HFF-Myc (cell line): ENCODE measurements at places on chromosomes 13 and 19.

DNA sequence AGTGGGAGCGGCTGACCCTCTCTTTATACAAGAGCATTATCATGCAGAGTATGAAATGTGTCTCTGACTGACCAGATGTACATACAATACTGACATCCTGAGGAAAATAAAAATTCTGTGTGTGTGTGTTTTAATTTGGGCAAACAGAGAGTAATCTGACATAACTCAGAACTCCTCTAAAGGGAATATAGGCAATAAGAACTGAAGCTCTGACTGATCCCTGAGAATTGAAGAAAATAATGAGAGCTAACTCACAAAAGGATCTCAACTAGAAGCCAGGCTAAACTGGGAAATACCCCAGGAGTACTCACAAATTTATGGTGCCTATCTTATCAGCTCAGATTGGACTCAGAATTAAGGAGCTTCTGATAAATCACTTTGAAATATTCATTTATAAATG is 539.9 kb downstream of the OLFM4 start:
- DNase-seq, result no peak

GRCh38 chr19:50893047-50893736 is 18.0 kb downstream of the KLK4 start:
- DNase-seq, result no peak

GRCh38 chr19:21688464-21688863 is 78.9 kb downstream of the ZNF100 start:
- DNase-seq, result no peak

DNA sequence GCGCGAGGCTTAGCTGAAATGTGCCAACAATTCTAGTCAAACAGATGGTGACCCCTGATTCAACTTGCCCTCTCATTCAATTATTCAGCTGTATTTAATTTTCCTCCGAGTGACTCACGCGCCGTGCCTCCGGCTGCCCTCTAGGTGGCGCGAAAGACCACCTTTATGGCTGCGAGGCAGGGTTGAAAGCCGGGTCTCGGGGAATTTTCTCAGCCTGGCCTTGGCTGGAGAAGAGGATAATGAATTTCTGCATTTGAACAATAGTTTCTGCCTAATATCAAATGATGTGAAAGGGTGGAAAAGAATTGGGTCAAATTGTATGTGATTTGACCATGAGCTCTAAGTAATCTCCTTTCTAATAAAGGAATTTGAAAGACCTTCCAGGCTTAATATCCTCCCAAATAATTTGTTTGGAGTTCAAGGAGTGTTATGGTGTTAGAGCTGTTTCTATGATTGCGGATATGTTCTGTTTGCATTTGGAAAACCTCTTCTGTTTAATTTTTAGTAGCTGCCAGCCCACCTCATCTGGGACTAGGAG is 310.9 kb downstream of the ZNF536 start:
- peak; percentile 77 for DNase-seq

DNA sequence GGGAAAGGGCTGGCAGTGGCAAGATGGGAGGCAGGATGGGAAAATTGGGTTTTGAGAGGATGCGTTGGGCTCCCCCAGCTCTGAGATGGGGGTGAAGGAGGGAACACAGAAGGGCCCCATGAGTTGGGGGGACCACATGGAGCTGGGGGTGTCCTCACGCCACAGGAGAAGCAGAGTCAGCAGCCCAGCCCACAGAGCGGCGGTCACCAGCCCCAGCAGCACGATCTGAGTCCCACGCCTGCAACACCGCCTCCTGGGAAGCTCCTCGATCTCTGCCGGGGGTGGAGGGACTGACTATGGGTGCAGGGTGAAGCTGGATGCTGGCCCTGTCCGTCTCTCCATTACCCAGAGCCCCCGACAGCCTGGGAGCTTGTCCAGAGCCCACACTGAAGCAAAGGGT is 3.3 kb downstream of the FCER2 start:
- no peak for DNase-seq

DNA sequence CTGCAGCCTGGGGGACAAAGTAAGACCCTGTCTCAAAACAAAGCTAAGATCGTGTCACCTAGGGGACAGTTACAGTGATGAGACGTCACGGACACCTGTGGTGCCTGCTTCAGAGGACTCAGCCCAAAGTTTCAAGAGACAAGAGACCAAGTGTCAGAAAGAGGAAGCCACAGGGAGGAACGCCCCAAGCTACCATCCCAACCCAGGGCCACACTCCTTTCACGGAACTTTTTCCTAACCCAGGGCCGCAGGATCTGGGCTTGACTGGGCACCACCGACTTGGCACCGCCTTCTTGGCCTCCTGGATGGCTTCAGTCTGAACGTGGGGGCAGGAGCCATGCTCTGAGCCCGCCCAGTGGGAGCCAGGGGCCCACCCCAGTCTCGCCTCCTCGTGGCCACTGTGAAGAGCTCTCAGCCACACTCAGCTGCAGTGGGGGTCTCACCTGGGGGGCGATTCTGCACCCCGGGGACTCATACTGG is 8.5 kb downstream of the MOB3A start:
- no peak for DNase-seq

- no peak for DNase-seq
Observed at GRCh38 chr19:48756686-48757085, 1.4 kb downstream of the FGF21 start.

DNA sequence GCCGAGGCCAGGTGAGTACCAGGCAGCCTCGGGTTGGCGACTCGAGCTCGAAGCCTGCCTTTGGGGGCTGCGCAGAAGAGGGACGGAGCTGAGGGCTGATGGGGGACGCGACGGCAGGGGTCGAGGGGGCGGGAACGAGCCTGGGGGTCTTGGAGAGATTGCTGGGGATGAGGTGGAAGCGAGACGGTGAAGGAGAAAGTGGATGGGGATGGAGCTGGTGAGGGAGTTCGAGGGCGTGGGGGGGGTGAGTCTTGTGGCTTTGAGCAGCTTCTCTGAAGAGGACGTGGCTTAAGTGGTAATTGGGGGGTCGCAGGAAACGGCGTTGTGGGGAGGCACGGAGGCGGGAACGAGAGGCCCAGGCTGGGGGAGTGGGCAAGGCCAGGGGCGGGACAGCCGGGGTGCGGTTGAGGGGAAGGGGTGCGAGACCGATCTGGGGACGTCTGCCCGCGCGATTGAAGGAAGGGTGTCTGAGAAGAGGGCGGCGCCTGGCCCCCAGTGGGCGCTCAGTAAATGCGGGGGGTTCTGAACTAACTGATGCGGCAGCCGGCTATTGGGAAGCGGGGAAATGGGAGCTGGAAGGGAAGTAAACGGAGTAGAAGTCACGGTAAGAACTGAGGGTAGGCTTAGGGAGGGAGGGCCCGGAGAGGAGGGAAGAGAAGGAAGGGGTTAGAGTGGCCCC is 426 bp downstream of the MYO9B start:
- no peak for DNase-seq

- no peak for DNase-seq
Observed at GRCh38 chr13:19695428-19695827, 62.0 kb downstream of the MPHOSPH8 start.

- DNase-seq, result no peak
Observed at GRCh38 chr13:46757640-46758039, 39.3 kb downstream of the ESD start.

GRCh38 chr19:4977299-4978174 is 8.6 kb downstream of the KDM4B start:
- DNase-seq, result peak; percentile 74

DNA sequence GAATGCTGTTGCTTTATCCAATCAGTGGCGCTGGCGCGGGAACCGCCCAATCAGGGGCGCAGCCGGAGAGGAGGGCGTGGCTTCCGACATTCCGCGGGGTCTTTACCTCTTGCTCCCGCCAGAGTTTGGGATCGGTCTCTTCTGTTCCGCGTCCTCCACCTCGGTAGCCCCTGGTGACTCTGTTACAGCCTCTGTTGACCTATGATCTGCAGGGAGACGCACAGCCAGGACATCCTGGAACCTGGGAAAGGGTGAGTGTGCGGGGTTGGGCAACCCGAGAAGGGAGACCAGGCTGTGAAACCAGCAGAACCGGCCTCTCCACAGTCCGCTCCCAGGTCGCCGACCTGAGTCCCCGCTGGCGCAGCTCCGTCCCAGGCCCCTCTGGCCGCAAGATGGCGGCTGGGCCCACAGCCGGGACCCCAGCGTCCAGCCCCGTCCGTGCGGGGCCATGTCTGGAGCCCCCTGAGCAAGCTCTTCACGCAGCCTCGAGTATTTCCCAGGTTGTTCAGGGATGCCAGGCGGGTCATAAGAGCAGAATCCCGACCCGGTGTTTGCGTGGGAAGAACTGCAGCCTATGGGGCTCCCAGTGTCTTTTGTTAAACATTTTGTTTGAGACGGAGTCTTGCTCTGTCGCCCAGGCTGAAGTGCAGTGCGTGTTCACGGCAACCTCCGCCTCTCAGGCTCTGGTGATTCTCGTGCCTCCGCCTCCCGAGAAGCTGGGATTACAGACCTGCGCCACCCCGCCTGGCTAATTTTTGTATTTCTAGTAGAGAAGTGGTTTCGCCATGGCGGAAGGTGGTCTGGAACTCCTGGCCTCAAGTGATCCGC is 4.4 kb upstream of the ZNF681 start:
- DNase-seq, result no peak

DNA sequence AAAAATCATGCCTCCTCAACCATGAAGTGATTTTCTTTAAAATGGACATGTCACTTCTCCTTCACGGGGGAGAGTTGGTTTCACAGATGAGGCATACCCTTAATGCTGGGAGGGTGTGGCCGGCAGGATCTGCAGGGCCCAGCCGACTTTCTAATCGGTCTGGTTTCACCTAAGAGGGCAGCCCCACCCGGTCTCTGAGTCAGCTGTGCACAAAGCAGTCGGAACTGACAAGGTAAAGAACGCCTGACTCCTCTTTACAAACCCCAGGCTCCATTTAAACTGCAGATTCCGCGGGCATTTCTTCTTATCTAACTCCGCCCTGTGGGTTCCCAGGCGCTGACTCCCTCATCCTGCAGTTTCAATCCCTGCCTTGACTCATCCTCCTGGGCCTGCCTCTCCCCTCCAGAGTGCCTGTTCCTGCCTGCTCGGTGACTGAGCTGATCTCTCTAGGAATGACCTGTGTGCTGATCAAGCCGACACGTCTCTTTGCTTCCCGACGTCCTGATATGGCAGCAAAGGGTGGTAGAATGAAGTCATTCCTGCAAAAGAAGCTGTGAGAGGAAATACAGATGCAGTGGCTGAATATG is 63.4 kb downstream of the EFNB2 start:
- DNase-seq, result peak; percentile 14

- no peak for DNase-seq
Observed at GRCh38 chr13:26222520-26223046, 469 bp upstream of the RNF6 start.

DNA sequence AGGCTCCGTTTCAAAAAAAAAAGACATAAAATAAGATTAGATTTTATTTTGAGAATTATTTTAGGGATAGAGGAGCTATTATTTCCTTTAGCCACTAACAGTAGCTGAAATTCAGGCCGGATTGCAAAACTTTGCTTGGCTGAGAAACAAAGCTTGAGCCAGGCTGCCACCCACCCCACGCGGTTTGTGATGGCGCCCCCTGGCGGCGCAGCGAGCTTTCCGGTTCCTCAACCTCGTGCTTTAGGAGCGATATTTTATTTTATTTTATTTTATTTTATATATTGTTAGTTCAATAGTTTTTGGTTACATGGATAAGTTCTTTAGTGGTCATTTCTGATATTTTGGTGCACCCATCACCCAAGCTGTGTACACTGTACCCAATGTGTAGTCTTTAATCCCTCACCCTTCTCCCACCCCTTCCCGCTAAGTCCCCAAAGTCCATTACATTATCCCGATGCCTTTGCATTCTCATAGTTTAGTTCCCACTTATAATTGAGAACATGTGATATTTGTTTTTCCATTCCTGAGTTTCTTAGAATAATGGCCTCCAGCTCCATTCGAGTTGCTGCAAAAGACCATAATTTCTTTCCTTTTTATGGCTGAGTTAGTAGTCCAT is 19.8 kb upstream of the CEACAM4 start:
- DNase-seq, result no peak

DNA sequence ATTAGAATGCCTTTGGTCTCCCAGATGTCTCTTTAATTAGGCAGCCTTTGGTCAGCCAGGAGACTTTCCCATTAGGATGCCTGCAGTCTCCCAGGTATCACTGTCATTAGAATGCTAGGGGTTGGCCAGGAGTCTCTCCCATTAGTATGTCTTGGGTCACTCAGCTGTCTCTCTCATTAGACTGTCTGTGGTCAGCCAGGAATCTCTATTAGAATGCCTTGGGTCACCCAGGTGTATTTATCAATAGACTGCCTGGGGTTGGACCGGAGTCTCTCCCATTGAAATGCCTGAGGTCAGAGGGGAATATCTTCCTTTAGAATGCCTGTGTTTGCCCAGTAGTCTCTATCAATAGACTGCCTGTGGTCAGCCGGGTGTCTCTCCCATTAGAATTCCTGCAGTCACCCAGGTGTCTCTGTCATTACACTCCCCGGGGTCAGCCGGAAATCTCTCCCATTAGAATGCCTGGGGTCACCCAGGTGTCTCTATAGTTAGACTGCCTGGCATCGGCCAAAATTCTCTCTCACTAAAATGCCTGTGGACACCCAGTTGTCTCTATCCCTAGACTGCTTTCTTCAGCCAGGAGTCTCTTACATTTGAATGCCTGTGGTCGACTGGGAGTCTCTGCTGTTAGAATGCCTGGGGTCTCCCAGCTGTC is 1460.3 kb downstream of the UQCRFS1 start:
- DNase-seq, result no peak

DNA sequence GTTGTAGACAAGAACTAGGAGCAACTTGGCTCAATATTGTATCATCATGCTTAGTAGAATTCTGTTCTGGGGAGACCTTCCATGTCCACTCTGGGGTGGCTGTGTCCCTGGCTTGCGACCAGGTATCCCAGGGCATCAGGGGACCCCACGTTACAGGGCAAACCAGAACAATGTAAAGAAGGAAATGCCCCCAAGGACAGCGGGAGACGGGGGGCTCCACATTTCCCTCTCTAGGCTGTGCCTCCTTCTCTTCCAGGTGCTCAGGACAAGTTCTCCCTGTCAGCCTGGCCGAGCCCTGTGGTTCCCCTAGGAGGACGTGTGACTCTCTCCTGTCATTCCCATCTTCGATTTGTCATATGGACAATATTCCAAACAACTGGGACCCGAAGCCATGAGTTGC is 30.8 kb downstream of the LAIR2 start:
- no peak for DNase-seq

DNA sequence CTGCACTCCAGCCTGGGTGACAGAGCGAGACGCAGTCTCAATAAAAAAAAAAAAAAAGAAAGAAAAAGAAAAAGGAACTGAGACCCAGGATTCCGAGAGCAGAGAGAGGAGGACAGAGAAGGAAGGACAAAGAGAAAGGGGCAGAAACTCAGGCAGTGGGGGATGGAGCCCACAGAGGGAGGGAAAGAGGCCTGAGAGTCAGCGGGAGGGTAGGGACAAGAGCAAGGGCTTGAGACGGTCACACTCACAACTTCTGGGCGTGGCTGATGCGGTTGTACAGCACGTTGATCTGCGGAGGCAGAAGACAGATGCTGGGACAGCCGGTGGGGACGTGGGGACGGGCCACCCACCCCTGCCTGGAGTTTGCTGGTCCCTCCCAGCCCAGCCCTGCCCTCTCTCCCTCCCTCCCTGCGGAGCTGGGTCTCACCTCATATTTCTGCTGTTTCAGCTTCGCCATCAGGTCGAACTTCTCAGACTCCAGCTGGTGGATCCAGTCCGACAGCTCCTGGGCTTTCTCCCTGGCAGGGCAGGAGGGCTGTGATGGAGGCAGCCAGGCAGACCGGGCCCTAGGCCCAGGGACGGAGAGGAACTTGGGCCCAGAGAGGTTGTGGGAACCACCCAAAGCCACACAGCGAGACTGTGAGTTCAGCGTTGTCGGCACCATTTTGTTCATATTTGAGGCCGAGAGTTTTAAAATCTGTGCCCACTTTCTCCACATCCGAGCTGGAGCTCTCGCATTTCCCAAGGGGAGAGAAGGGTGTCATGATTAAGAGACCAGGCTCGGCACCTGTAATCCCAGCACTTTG is 15.2 kb downstream of the TNNT1 start:
- DNase-seq, result no peak
